ENCODE measurements at places on chromosomes 4 and X. TPM values are rescaled to one million over a fixed set of nuclear protein-coding genes. Genes with fewer than 3 reads are reported as not detected.

CITED1 gene
- 0.90 TPM for polyA plus RNA-seq

SLC38A5 gene
- 22.3 TPM for polyA plus RNA-seq

AMTN gene
- not detected for polyA plus RNA-seq

ATP2B3 gene
- polyA plus RNA-seq = not detected

UGT2B15 gene
- polyA plus RNA-seq = not detected

BRCC3 gene
- 3.6 TPM for polyA plus RNA-seq

IL21 gene
- not detected for polyA plus RNA-seq

DNA sequence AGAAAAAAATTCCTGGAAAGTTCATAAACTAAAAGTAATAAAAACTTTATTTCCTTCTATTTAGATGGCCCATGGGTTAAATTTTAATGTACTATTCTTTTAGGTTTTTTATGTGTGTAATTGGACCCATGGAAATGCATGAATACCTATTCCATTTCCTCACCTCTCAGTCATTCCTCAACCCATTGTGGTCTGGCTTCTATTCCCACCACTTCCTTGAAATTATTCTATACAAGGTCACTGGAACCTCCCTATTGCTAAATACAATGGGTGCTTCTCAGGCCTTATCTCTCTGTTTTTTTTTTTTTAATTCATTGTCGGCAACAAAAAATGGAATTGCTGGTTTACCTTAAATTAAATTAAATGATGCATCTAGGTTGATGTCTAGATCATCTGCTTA lies 17.2 kb downstream of the SLC39A8 start:
- no peaks in the 10 kb centered on the region for H3K36me3 ChIP-seq
- peaks cover 6% of the 10 kb centered on the region for H3K4me1 ChIP-seq
- H3K27me3 ChIP-seq = no peaks in the 10 kb centered on the region
- H3K27ac ChIP-seq = no peak overlapping the region

- H3K36me3 ChIP-seq = no peaks in the 10 kb centered on the region
- H3K27ac ChIP-seq = no peak overlapping the region
- no peak overlapping the region for H3K4me3 ChIP-seq
- DNase-seq = no peak
- H3K4me1 ChIP-seq = no peaks in the 10 kb centered on the region
Measured at GRCh38 chrX:17433965-17434364, 59.0 kb downstream of the NHS start.

DNA sequence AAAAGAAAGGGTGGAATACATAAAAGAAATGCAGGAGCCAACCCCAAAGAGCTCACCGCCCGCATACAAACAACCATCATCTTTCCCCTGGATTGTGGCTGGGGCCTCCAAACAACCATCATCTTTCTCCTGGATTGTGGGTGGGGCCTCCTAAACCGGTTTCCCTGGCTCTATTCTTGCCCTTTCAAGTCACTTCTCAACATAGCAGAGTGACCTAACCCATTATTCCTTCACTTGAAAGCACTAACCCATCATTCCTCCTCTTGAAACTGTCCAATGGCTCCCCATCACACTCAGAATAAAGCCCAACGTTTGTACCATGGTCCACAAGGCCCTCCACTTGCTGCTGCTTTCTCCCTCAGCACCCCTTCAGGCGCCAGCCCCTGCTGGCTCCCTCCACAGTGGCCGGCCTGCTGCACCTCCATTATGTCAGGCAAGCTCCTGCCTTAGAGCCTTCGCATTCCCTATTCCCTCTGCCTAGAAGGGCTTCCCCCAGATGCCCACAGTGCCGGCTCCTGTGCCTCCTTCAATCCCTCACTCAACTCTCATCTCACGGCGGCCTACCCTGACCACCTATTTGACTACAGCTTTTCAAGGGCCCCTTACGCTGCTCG lies 24.1 kb downstream of the SMIM43 start:
- no peaks in the 10 kb centered on the region for H3K36me3 ChIP-seq
- DNase-seq = no peak
- no peak overlapping the region for H3K4me3 ChIP-seq

GRCh38 chrX:137428221-137428661 lies 137.7 kb upstream of the ZIC3 start:
- DNase-seq = no peak
- H3K27ac ChIP-seq = no peak overlapping the region
- no peaks in the 10 kb centered on the region for H3K4me1 ChIP-seq
- peak overlapping the region; percentile 55 for H3K4me3 ChIP-seq
- H3K27me3 ChIP-seq = peaks cover 52% of the 10 kb centered on the region

DNA sequence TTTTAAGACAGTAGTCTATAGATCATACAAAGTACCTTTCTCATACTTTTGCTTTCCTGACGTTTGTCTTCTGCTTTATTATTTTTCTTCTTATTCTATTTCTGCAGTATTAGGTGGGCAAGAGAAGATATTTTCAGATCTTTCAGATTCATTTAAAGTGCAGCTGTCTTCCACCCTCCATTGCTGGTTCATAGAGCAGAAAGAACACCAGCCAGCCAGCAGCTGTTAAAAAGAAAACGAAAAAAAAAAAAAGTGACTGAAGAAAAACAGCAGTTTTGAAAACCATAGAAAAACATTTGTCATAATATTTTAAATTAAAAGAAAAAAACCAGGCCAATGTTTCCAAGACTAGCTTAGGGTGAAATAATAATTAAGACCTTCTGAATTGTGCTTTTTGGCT lies 42.9 kb downstream of the SMAD1 start:
- no peak overlapping the region for H3K27ac ChIP-seq
- no peak for DNase-seq
- peak overlapping the region; percentile 11 for H3K4me3 ChIP-seq
- H3K27me3 ChIP-seq = no peaks in the 10 kb centered on the region
- peaks cover 3% of the 10 kb centered on the region for H3K4me1 ChIP-seq

DNA sequence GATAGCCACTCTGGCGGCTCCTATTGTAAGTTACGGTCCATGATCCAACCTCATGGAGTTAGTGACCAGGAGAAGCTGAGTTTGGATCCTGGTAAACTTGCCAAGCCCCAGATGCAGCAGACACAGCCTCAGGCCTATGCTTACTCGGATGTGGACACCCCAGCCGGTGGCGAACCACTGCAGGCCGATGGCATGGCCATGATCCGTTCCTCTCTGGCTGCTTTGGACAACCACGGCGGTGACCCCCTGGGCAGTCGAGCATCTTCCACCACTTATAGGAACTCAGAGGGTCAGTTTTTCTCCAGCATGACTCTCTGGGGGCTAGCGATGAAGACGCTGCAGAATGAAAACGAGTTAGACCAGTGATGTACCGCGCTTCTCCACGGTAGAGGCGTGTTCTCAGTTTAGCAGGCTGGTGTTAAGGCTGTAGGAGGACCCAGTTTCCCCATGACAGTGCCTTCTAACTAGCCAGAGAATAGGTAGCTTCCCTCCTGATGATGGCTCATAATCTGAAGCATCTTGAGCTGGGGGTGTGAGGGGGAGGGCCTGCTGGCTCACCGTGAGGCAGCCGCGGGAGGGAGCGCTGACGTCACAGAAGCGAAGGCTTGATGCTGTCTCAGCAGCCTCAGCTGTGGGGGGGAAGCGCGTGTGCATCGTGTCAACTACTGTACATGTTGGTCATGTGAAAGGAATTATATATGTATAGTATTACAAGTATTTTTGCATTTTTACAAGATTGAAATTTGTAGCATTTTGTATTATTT lies 31.1 kb downstream of the ZBTB49 start:
- H3K4me3 ChIP-seq = no peak overlapping the region
- no peak for DNase-seq
- no peaks in the 10 kb centered on the region for H3K4me1 ChIP-seq
- H3K27me3 ChIP-seq = no peaks in the 10 kb centered on the region

- DNase-seq = no peak
- H3K27me3 ChIP-seq = no peaks in the 10 kb centered on the region
- H3K4me1 ChIP-seq = peaks cover 11% of the 10 kb centered on the region
- H3K36me3 ChIP-seq = no peaks in the 10 kb centered on the region
Measured at GRCh38 chr4:184653650-184654049, 4.1 kb downstream of the PRIMPOL start.

DNA sequence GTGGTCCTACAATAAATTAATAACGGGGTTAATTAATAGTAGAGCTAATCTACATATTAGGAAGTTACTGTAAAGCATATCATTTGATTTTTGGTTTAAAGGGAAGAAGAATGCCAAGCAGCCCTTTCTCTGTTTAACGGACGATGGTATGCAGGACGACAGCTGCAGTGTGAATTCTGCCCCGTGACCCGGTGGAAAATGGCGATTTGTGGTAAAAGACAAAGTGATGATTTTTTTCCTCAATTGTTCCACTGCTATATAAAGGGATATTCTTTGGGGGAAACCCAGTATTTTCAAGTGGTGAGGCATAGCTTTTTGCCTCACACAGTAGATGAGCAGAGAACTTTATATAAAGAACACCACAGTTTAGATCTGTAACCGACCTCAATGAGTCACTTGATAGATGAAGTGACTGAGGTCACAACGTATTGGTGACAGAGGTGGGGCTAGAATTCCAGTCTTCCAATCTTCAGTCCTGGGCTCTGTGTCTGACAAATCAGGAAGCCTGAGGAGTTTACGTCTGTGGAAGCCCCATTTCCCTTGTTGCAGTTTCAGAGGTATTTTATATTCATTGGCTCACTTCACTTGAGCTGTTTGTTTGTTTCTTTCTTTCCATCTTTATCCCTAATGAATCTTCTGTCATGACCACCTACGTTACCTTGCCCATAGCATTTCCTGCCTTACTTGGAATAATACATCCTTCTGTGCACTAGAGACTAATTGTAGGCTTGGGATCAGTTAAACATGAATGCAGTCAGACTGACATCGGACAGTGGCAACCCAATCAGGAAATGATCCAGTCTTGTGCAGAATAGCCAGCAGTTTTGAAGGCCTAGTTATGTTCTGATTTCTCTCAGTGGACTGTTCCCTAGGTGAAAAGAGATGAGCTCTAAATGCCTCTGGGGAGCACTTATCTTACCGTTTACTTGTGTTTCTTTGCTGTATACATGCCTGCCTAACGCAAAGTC lies 30.1 kb downstream of the ZRSR2 start:
- no peak for DNase-seq
- H3K4me3 ChIP-seq = no peak overlapping the region
- H3K27me3 ChIP-seq = no peaks in the 10 kb centered on the region
- peaks cover 16% of the 10 kb centered on the region for H3K4me1 ChIP-seq

DNA sequence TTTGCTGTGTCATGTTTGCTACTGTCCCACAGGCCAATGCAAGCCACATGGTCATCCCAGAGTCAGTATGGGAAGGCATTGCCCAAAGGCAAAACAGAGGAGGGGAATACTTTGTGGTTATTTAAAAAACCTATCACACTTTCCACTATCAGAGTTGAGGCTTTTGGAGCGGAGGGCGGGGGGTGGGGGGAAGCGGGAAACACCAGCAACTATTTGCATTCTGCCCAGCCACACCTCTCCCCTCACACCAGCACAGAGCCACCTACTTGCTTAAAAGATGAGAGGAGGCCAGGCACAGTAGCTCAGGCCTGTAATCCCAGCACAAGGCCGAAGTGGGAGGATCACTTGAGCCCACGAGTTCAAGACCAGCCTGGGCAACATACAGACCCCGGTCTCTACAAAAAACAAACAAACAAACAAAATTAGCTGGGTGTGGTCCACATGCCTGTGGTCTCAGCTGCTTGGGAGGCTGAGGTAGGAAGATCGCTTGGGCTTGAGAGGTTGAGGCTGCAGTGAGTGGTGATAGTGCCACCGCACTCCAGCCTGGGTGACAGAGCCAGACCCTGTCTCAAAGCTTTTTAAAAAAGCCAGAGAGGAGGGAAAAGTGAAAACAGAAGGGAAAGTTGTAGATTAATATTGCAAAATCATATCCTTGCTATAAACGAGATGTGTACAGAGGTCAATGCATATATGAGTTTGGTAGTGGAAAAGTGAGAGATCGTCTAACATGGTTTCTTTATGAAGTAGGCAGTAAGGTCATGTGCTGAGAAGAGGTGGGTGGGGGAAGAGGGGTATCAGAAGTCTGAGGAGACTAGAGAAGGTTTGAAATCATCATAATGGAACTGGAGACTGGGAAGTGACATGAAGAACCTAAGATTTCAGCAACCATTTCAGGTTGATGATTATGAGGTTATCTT lies 1.9 kb upstream of the CHST7 start:
- no peak overlapping the region for H3K27ac ChIP-seq
- H3K27me3 ChIP-seq = no peaks in the 10 kb centered on the region
- H3K36me3 ChIP-seq = no peaks in the 10 kb centered on the region
- no peak for DNase-seq
- H3K4me1 ChIP-seq = no peaks in the 10 kb centered on the region

DNA sequence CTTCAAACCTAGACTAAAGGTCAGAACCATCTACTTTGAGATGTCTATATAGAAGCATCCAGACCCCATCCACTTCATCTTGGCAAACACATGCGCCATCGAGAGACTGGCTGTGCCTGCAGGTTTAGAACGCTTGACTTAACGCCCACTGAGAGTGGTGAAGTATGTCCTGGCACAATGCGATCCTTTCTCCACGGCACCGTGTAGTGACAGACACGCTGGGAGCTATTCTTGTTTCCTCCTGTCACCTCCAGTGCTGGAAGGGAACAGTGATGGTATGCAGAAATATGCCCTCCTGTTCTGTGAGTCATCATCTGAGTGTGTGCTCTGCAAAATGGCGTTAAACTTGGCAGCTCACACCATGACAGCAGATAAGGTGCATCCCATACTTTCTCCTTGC lies 330.2 kb downstream of the NLGN4X start:
- no peak for DNase-seq
- H3K4me3 ChIP-seq = no peak overlapping the region
- H3K4me1 ChIP-seq = no peaks in the 10 kb centered on the region
- no peaks in the 10 kb centered on the region for H3K36me3 ChIP-seq
- no peak overlapping the region for H3K27ac ChIP-seq

- H3K27me3 ChIP-seq = no peaks in the 10 kb centered on the region
- no peak overlapping the region for H3K4me3 ChIP-seq
- no peak overlapping the region for H3K27ac ChIP-seq
- no peaks in the 10 kb centered on the region for H3K4me1 ChIP-seq
Measured at GRCh38 chr4:38519666-38520065, 144.3 kb upstream of the KLF3 start.

DNA sequence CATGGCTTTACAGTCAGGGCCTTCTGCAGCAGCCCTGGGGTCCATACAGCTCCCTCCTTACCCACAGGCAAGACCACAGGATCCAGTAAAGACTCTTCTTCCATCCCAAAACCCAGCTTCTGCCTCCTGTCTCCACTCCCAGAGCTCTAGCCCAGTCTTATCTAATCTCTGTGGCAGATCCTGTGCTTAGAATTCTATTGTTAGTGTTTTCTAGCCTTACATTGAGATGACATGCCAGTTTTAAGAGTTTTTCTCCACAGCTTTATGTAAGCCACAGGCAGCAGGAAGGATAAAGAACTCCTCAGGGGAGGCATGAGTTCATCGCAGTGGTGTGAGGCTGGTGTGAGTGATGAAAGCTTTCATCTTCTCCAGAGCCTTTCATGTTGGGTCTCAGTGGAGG lies 129.1 kb downstream of the RCHY1 start:
- no peak overlapping the region for H3K27ac ChIP-seq
- no peaks in the 10 kb centered on the region for H3K27me3 ChIP-seq
- DNase-seq = no peak
- H3K36me3 ChIP-seq = no peaks in the 10 kb centered on the region
- no peak overlapping the region for H3K4me3 ChIP-seq

- peak overlapping the region; percentile 56 for H3K4me3 ChIP-seq
- no peak for DNase-seq
- no peaks in the 10 kb centered on the region for H3K36me3 ChIP-seq
- no peaks in the 10 kb centered on the region for H3K27me3 ChIP-seq
- no peaks in the 10 kb centered on the region for H3K4me1 ChIP-seq
Measured at GRCh38 chrX:28590396-28590795, 3.1 kb downstream of the IL1RAPL1 start.
